Activated CD8-positive, alpha-beta memory T cell treated with anti-CD3 and anti-CD28 coated beads, Interleukin-2, amount 10 ng/mL, durations not matched to agents 7 days and 5 days (primary cell): ENCODE measurements at places on chromosomes 3 and 15.

DNA sequence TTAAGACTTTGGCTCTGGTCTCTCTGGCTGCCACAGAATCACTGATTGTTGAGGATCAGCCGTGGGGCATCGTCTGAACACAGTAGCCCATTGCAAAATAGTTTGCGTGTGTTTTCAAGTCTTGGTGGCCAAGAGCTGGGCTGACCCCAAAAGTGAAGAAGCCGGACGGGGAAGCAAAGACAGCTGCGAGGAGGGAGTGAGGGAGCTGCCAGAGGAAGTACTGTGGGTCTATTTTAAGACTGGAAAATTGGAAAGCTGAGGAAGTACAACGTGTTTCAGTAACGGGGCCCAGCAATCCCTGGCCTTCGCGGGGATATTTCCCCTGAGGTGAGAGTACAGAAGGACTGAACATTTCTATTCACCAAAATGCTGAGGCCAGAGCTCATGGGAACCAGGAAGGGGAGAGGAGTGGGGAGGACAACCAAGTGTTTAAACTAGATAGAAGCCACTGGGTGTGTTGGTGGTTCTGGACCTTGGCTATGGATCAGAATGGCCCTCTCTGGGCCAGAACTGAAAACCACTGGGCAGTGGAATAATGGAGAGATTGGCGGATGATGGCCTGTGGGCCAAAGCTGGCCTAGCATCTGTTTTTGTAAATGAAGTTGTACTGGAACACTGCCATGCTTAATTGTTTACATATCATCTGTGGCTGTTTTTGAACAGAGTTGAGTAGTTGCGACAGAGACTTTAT lies 34.1 kb upstream of the LIMD1 start:
- no peak for DNase-seq

DNA sequence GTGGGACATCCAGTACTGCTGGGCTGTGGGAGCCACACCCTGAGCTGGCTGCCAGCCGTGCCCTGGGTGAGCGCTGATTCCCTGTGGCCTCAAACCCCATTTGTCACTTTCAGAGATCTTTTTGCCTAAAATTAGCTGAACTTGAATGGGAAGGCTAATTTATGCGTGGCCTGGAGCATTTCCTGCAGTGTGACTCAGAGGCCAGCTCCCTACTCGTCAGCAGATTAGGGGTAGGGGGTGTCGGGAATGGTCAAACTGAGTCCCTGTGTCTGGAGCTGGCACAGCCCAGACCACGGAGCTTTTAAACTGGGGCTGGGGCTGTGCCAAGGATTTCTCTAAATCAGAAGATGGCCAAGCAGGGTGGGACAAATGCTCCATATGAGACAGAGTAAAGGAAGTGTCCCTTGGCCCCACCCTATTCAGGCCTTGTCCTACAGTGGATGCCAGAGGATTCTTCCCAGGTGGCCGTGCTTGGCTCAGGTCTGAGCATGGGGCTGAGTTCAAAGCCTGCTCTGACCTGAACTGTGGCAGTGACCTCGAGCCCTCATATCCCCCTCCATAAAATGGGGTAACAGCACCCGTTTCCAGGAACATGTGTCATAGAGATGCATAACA lies 59.7 kb downstream of the ATP2B2 start:
- no peak for DNase-seq

DNA sequence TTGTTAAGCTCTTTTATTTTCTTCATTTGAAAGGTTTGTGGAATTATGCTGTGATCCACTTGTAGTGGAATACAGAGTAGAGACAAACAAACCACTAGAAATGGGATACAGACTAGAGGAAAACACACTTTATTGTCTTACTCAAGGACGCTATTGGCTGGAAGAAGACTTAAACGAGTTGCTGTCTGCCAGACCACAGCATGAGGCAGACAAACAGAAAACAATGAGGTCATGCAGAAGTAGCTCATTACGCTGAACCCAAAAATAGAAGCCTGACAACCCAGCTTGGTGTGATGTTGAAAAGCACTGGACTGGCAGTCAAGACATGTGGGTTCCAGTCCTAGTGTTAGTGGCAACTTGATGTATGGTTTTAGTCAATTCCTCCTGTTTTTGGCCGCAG lies 62.4 kb upstream of the P3H2 start:
- DNase-seq: no peak

GRCh38 chr15:37929238-37929637 lies 5.2 kb upstream of the TMCO5A start:
- DNase-seq: no peak

DNA sequence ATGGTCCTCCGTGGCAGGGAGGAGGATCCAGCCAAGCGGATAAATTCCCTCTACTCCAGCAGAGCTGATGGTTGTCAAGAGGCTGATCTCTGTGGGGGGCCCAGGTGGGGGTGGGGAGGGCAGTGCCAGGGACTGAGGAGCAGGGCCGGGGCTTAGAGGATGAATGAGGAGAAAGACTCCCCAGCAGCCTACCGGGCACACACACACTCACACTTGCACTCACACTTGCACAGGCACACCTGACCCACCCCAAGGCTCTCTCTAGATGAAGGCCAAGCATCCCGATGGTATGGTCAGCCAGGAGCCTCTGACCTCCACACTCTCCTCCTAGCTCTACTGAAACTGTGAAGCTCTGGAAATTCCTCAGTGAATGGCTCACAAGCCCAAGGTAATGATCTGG lies 131.3 kb upstream of the PRR20G start:
- no peak for DNase-seq

DNA sequence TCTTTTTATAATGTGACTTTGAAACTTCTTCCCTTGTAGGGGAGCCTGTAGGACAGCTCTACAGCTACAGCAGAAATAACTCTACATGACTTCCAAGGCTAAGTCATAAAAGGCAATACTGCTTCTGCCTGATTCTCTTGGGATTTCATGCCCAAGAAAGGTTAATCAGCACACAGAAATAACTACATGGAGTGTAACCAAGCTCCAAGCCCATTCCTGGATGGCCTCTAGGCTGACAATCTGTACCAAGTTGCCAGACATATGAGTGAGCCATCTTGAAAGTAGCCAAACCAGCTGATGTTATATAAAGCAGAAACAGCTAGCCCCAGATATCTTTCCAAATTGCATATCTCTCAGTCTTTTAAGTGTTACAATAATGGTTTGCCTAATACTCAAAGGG lies 75.8 kb upstream of the OSTN start:
- DNase-seq: no peak

DNA sequence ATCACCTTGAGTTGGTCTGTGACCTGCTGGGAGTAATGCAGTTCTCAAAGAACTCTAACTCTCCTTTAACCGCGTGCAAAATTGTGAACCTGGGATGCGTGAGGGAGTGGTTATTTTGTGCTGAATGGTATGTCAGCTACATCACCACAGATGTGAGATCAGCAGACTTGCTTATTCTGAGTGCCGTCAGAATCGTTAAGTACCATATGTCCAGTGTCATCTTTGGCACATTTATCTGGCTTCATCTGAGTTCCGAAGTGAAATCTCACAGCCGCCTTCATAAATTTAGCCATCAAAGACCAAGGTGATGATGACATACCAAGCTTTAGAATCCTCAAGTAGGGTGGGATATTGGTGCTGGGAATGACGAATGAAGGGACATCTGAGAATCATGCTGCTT lies 347.2 kb upstream of the TPRG1 start:
- no peak for DNase-seq

DNA sequence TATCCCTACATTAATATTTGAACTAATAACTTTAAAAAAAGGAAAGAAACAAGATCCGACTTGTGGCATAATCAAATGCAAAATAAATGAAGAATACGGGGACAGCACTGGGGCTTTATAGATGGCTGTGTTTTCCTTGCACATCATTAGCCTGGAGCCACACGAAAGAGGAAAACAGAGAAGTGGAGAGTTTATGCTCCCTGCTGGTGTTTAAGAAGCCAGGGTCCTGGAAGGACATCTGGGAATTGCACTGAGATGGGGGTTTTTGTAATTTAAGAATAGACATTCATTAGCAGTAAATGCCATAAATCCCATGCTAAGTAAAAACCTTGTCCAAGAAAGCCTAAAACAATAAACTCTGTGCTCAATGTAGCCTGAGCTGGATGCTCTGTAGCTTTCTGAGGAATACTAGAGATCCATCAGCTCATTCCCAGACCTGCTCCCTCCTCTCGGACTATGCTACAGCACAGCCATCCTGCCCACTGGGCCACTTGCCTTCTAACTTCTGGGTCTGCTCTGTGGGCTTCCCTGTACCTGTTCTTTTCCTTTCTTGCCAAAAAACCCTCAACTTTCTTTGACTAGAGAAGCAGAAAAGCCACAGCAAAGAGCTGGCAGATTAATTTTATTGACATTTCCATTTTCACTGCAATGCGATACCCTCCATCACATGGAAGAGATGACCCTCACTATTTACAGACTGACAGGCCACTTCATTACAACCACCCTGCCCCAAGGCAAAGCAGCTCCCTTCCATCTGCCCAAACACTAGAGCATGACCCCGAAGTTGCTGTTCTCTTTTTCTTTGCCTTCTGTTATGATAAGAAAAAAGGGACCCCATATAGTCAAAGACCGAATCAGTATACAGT lies 62.3 kb downstream of the MEIS2 start:
- no peak for DNase-seq

DNA sequence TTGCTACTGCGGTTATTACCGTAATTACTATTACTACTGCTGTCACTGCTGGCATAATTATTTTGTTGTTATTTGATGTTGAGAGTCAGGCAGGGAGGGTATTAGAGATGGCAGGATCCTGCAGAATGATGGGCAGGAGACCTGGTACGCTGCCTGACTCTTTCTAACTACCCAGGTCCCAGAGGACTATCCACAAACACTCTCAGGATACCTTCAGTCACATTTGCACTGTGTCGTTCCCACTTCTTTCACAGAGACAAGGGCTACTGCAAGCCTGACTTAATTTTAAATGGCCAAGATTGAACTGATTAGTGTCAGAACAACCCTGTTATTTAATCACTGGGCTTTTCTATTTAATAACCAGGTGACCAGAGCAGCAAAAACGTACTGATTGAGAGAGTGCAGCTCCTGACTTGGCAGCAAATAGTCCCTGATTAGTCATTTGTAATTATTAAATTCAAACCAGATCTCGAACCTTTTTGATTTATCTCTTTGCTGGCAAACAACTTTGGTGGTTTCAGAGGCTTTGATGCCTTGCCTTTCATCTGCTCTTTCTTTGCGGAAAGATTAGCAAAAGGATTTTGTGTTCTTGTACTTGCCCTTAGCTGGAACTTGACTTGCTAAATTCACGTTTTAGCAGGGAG lies 88.8 kb upstream of the ARHGEF3 start:
- DNase-seq: no peak
